ENCODE measurements at places on chromosomes 2 and 18.

GRCh38 chr2:98463988-98464771, 19.5 kb downstream of the INPP4A start:
- peak; percentile 49 for DNase-seq
- no peaks in the 10 kb centered on the region for H3K36me3 ChIP-seq
- no peaks in the 10 kb centered on the region for H3K27me3 ChIP-seq
- peaks cover 77% of the 10 kb centered on the region for H3K4me1 ChIP-seq
- H3K4me3 ChIP-seq = no peak overlapping the region

GRCh38 chr18:37307181-37307580, 258.4 kb downstream of the CELF4 start:
- no peaks in the 10 kb centered on the region for H3K4me1 ChIP-seq
- no peaks in the 10 kb centered on the region for H3K27me3 ChIP-seq
- no peak overlapping the region for H3K4me3 ChIP-seq
- DNase-seq = no peak

DNA sequence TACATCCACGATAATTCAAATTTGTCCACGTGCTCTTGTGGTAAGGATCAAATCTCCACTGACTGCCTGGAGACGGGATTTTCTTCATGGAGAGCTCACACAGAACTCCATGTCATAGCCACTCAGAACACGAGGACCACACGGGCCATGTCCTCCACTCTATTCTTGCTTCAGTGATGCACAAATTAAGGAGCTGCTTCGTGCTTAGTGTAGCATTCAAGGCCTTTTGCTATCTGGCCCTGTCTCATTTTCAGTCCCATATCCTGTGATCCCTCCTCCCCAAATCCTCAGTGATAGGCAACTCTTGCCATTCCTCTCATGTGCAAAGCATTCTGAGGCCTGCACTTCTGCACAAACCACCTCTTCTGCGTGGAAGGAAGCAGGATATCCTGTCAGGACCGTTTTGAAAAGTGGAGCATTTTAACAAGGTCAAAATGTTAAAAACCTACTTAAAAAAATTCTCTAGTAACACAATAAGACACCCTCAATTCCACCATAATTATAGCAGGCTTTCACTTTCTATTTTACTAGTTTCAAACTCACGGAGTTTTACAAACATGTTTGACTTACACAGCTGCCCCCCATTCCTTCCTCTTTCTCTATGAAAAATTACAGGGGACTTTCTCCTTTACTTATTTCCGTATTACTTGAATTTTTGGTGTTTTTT, 35.2 kb downstream of the ST3GAL5 start:
- H3K4me3 ChIP-seq = no peak overlapping the region
- peak overlapping the region; percentile 57 for H3K27ac ChIP-seq
- no peaks in the 10 kb centered on the region for H3K36me3 ChIP-seq
- peaks cover 12% of the 10 kb centered on the region for H3K4me1 ChIP-seq
- DNase-seq = no peak

GRCh38 chr2:16139663-16140615, 199.6 kb downstream of the MYCN start:
- H3K4me3 ChIP-seq = no peak overlapping the region
- H3K4me1 ChIP-seq = no peaks in the 10 kb centered on the region
- DNase-seq = no peak
- H3K36me3 ChIP-seq = no peaks in the 10 kb centered on the region

- H3K36me3 ChIP-seq = no peaks in the 10 kb centered on the region
- no peaks in the 10 kb centered on the region for H3K4me1 ChIP-seq
- no peak overlapping the region for H3K4me3 ChIP-seq
- H3K27ac ChIP-seq = no peak overlapping the region
- DNase-seq = no peak
These were observed 136.8 kb downstream of the ASB1 start for GRCh38 chr2:238563551-238563950.

- no peaks in the 10 kb centered on the region for H3K36me3 ChIP-seq
- H3K4me1 ChIP-seq = no peaks in the 10 kb centered on the region
- no peaks in the 10 kb centered on the region for H3K27me3 ChIP-seq
These were observed 95.0 kb downstream of the MBP start for GRCh38 chr18:77037567-77037966.

DNA sequence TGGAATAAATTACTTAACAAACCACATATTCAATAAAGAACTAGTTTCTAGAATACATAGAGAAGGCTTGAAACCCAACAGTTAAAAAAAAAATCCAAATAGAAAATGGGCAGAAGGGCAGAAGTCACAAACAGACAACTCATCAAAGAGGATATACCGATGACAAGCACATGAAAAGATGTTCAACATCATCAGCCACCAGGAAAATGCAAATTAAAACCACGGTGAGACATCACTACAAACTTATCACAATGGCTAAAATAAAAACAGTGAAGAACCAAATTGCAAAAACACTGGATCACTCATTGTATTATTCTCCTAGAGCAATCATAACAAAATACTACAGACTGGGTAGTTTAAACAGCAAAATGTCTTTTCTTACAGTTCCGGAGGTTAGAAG, 14.5 kb downstream of the SESTD1 start:
- no peaks in the 10 kb centered on the region for H3K36me3 ChIP-seq
- no peak overlapping the region for H3K4me3 ChIP-seq
- H3K4me1 ChIP-seq = peaks cover 29% of the 10 kb centered on the region
- no peaks in the 10 kb centered on the region for H3K27me3 ChIP-seq

DNA sequence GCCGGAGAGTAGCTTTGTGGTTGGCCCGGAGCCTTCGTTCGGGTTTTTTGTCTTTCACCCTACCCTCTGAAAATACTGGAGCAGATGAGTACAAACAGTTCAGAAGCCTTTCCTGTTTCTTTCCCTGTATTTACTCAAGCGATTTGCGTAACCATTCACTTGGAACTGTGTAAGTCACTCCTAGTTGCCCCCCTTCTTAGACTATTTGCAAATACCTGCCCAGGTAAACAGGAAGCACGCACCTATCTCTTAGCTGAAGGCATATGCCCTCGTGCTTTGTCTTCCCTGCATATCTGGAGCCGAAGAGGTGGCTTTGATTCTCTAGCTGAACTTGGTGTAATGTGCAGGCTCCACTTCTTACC, 1.4 kb downstream of the KCNS3 start:
- no peaks in the 10 kb centered on the region for H3K27me3 ChIP-seq
- H3K4me3 ChIP-seq = no peak overlapping the region
- no peak for DNase-seq
- H3K4me1 ChIP-seq = no peaks in the 10 kb centered on the region
- H3K27ac ChIP-seq = peak overlapping the region; percentile 79

DNA sequence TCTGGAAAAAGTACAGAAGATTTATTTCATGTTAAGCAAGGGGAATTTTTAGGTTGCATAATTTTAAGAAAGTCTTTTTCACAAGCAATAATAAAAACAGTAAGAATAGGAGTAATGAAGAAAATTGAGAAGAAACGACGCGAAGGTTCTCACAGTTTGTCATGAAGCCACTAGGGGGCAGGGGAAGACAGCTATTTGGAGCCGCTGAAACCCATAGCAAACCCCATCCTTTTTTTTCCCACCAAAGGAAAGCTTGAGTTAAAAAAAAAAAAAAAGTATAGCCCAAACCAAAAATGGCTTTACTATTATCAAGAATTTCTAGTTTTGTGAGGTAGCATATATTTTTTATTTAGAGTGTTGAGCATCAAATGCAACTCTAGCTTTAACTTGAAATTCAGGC, 300.9 kb downstream of the PHLPP1 start:
- no peak for DNase-seq
- no peaks in the 10 kb centered on the region for H3K36me3 ChIP-seq
- no peak overlapping the region for H3K4me3 ChIP-seq
- H3K27me3 ChIP-seq = no peaks in the 10 kb centered on the region
- no peak overlapping the region for H3K27ac ChIP-seq
- no peaks in the 10 kb centered on the region for H3K4me1 ChIP-seq

- H3K4me1 ChIP-seq = no peaks in the 10 kb centered on the region
- no peak within 1 kb of the TSS for H3K4me3 ChIP-seq
- no peaks in the 10 kb centered on the region for H3K36me3 ChIP-seq
- H3K27me3 ChIP-seq = peaks cover 4% of the 10 kb centered on the region
These were observed at the start of gene SNORC for GRCh38 chr2:232870018-232870765. Gene SNORC, plus strand, starts transcription at chr2:232870264. Its CDS starts 78 bp downstream, at chr2:232870342.

- DNase-seq = no peak
- no peaks in the 10 kb centered on the region for H3K27me3 ChIP-seq
- no peaks in the 10 kb centered on the region for H3K4me1 ChIP-seq
- H3K36me3 ChIP-seq = no peaks in the 10 kb centered on the region
- no peak overlapping the region for H3K27ac ChIP-seq
- no peak overlapping the region for H3K4me3 ChIP-seq
These were observed 38.2 kb downstream of the PLEKHM3 start for GRCh38 chr2:207987025-207987716.

GRCh38 chr2:174624895-174625430, 27.4 kb upstream of the WIPF1 start:
- no peaks in the 10 kb centered on the region for H3K27me3 ChIP-seq
- DNase-seq = no peak
- H3K4me1 ChIP-seq = no peaks in the 10 kb centered on the region

GRCh38 chr2:8627692-8628085, 54.2 kb upstream of the ID2 start:
- no peak for DNase-seq
- H3K4me1 ChIP-seq = no peaks in the 10 kb centered on the region

- DNase-seq = no peak
- H3K27me3 ChIP-seq = no peaks in the 10 kb centered on the region
- H3K4me1 ChIP-seq = no peaks in the 10 kb centered on the region
- peak overlapping the region; percentile 3 for H3K27ac ChIP-seq
- no peak overlapping the region for H3K4me3 ChIP-seq
- no peaks in the 10 kb centered on the region for H3K36me3 ChIP-seq
These were observed 170.7 kb upstream of the SOX11 start for GRCh38 chr2:5521461-5521860.

DNA sequence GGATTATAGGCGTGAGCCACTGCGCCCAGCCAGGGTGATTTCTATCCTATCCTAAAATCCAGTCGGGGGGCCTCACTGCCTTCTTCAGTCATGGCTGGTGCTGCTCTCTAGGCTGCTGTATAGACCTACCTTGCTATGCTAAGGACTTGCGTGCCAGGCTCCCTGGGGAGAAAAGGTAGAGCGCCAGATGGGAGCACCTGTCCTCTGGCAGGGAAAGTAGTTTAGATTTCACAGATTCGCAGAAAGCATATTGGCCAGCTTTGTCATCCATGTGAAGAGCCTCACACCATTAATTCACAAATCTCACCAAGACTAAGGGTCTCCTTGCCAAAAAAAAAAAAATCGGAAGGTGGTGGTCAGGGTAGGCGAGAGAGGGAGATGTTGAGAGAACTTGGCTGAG, 217.6 kb downstream of the ATAD2B start:
- H3K27me3 ChIP-seq = no peaks in the 10 kb centered on the region
- H3K36me3 ChIP-seq = peaks cover under 1% of the 10 kb centered on the region
- H3K27ac ChIP-seq = no peak overlapping the region
- H3K4me3 ChIP-seq = no peak overlapping the region
- DNase-seq = peak; percentile 49

GRCh38 chr18:35610089-35610488, 28.5 kb downstream of the GALNT1 start:
- H3K4me3 ChIP-seq = no peak overlapping the region
- no peaks in the 10 kb centered on the region for H3K36me3 ChIP-seq

DNA sequence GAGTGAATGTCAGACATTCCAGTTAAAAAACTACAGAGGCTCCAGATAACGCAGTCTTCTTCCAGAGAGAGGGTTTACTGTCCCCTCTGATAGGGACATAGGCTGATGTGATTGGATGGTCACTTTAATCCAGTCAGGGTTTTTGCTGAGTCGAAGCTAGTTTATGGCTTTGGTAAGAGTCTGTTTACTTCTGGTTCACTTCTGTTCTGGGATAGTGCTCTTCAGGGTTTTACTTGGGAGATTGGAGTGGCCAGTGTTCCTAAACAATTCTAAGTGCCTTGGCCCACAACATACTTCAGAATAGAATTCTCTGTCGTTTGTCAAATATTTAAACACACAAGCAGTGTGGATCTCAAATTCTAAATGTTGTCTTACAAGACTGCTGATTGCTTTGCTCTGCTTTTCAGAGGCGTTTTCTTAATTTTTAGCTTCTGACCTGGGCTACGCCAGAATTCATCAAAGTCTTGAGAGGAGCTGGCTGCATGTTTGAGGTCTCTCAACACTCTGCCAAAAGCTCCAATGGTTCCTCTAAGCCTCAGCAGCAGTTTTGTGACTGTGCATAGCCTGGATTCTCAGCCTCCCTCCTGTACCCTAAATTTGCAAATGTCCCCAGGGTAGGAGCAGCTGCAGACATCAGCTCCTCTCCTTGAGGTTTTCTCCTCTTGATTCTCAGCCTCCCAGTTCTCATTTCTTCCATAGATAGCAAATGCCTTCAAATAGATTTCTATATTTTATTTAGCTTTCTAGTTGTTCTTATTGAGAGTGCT, 105.8 kb downstream of the BABAM2 start:
- no peaks in the 10 kb centered on the region for H3K27me3 ChIP-seq
- H3K4me3 ChIP-seq = no peak overlapping the region

- H3K4me1 ChIP-seq = no peaks in the 10 kb centered on the region
- H3K27me3 ChIP-seq = no peaks in the 10 kb centered on the region
- H3K27ac ChIP-seq = no peak overlapping the region
- H3K36me3 ChIP-seq = no peaks in the 10 kb centered on the region
- H3K4me3 ChIP-seq = no peak overlapping the region
These were observed 555.0 kb upstream of the TMEFF2 start for GRCh38 chr2:192749611-192750200.

GRCh38 chr2:145617906-145618305, 1098.0 kb upstream of the ZEB2 start:
- H3K27ac ChIP-seq = no peak overlapping the region
- no peaks in the 10 kb centered on the region for H3K27me3 ChIP-seq
- no peak overlapping the region for H3K4me3 ChIP-seq
- H3K36me3 ChIP-seq = no peaks in the 10 kb centered on the region

DNA sequence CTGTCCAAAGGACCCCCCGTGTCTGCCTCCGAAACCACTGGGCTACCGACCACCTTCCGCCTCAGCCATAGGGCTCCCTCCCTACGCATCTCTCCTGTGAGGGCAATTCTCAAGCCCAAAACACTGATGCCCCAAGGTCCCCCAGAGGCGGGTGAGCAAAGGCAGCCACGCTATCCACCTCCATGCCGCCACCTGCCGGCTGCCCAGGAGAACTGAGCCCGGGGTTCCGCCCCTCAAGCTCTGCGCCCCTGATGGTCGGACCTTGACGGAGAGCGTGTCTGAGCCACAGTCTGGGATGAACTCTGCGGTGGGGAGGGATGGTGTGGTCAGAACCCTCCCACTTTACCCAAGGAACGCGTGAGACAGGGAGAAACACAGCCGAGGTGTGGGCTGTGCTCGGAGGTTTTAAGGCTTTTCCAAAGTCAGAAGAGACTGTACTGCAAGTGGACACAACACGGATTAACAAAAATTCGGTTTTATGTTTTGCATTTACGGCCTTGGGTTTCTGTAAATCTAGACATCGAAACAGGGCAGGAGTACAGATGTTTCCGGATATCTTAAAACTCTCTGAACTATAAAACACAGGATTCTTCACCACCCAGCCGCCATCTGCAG, 114.1 kb downstream of the ZNF516 start:
- peaks cover 37% of the 10 kb centered on the region for H3K4me1 ChIP-seq
- H3K36me3 ChIP-seq = peaks cover 13% of the 10 kb centered on the region
- no peak overlapping the region for H3K27ac ChIP-seq
- H3K27me3 ChIP-seq = no peaks in the 10 kb centered on the region

GRCh38 chr2:66696374-66696773, 261.4 kb downstream of the MEIS1 start:
- no peak for DNase-seq
- H3K4me3 ChIP-seq = peak overlapping the region; percentile 56
- H3K36me3 ChIP-seq = no peaks in the 10 kb centered on the region
- H3K27me3 ChIP-seq = no peaks in the 10 kb centered on the region
- peaks cover 3% of the 10 kb centered on the region for H3K4me1 ChIP-seq
- peak overlapping the region; percentile 76 for H3K27ac ChIP-seq

GRCh38 chr2:169300636-169301530, 61.5 kb downstream of the LRP2 start:
- H3K4me1 ChIP-seq = no peaks in the 10 kb centered on the region
- no peak for DNase-seq
- H3K4me3 ChIP-seq = no peak overlapping the region
- no peak overlapping the region for H3K27ac ChIP-seq
